ENCODE measurements at places on chromosomes 5 and 9.

DNA sequence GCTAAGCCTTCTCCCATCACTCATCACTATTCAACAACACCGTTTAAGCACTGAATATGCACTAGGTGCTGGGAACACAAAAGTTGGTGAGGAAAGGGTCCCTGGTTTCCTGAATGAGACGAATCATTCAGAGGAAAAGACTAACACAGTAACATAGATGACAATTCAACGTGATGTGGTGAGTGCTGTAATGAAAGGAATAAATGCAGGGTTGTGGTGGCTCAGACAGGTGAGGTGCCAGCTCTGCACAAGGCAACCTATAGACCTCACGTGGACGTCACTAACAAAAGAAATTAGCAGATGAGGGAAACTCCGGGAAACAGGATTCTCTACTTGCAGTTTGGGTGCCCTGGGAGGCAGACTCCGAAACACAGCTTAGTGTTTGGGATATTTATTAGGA lies 40.0 kb upstream of the ERBIN start:
- no peak for DNase-seq
- no peaks in the 10 kb centered on the region for H3K4me1 ChIP-seq
- H3K27ac ChIP-seq = no peak overlapping the region
- H3K27me3 ChIP-seq = no peaks in the 10 kb centered on the region
- H3K4me3 ChIP-seq = no peak overlapping the region
- H3K36me3 ChIP-seq = no peaks in the 10 kb centered on the region

- no peaks in the 10 kb centered on the region for H3K27me3 ChIP-seq
- no peak for DNase-seq
- H3K36me3 ChIP-seq = no peaks in the 10 kb centered on the region
- H3K27ac ChIP-seq = no peak overlapping the region
- no peaks in the 10 kb centered on the region for H3K4me1 ChIP-seq
- H3K4me3 ChIP-seq = no peak overlapping the region
These were observed 88.7 kb upstream of the PIK3R1 start for GRCh38 chr5:68126886-68127285.

DNA sequence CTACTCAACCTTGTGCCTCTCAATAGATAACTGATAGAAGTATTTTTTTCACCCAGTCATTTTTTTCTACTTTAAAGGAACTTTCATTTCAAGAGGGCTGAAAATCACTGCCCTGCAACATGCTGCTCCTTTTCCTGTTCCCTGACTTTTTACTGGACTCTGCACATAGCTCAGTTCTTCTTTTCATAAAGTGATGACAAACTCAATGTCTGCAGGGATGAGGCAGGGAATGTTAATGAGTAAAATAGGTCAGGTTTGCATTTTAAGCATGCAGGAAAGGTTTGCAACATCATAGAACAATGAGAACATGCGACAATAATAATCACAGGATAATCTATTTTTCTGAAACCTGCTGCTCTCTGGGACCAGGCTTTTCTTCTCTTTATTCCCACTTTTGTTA lies 172.2 kb upstream of the SGCD start:
- H3K27me3 ChIP-seq = no peaks in the 10 kb centered on the region
- DNase-seq = no peak
- no peak overlapping the region for H3K27ac ChIP-seq
- no peaks in the 10 kb centered on the region for H3K36me3 ChIP-seq

DNA sequence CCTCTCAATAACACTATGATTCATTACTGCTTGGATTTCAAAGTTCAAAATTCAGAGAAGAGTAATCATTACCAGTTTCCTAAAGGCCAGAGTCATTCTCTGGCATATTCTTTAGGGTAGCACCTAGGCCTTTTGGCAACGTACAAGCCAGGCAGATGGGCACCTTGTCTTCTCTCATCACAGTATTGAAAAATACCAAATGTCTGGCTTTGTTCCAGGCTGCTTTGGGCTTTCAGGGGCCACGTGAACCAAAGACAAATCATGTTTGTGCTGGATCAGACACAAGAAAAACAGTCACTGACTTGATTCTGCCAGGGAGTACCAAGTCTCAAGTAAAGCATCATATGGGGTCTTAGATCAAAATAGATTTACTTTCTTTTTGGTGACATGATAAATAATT lies 15.5 kb downstream of the MEGF9 start:
- DNase-seq = no peak
- H3K27ac ChIP-seq = no peak overlapping the region
- no peaks in the 10 kb centered on the region for H3K36me3 ChIP-seq

DNA sequence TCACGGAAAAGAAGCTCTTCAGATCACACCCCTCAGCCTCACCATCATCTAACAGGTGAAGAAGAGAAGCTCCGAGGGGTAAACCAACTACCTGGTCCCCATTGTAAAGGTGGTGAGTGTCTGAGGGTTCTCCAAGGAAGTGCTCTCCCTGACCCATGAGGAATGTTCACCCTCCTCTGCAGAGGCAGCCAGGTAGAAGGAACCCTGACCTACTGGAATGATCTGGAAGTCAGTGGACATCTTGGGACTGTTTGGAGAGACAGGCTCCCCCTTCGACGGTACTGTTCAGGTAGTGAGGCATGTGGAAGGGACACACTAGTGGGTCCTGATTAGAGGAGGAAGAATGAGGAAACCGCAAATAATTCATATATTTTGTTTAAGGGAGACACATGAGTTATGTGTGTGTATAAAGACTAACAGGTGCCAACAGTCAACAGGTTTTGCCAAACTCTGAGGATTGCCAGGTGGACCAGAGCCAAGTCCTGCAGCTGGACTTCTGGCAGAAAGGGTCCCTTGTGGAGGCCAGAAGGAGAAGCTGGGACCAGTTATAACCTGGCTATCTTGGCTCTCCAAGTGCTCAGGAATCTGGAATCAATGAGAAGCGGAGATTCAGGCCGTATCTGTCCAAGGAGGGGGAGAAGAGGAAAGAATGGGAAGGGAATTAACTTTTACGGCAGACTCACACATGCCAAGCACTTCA lies 3.0 kb upstream of the ZBTB34 start:
- H3K27me3 ChIP-seq = no peaks in the 10 kb centered on the region
- no peak overlapping the region for H3K4me3 ChIP-seq

DNA sequence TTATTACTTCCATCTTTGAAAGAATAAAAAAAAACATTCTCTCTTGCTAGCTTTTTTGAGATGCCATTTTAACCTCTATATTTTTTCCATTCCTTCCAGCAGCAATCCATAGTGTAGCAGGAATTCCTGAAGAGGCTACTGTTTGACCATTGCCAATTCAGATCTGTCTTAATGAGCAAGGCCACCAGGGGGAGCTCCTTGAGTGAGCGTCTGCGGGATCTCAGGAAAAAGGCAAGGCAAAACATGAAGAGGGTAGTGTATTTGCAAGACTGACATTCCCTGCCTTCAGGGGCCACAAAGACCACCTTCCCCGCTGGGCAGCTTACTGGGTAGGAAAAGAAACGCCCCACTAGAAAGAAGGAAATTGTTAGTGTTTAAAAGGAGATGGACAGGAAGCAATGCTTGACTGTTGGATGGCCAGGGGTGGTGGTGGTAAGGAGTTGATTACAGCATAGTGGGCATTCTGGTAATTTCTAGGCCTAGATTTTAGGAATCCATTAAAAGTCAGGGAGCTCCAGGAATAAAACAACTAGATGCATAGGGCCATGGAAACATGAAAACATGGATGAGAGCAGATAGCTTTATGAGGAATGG lies 206.6 kb upstream of the HAPLN1 start:
- no peak overlapping the region for H3K4me3 ChIP-seq
- no peak for DNase-seq
- H3K4me1 ChIP-seq = no peaks in the 10 kb centered on the region
- H3K27me3 ChIP-seq = no peaks in the 10 kb centered on the region
- no peaks in the 10 kb centered on the region for H3K36me3 ChIP-seq

DNA sequence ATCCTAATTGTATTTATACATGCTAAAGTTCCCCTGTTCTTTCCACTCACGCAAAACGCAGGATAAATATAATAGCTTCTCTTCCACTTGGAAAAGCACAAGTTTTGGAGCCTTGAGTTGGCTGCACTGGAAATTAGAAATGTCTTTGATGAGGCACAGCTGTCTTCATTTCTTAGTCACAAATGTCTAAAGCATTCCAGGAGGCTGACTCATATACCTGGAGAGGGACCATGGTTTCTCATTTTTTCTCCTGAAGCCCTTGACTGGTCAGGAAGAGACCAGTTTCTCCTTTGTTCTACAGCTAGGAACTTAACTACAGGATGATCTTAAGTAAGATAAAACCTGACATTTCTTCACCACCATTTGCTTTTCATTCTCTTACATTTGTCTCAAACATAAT lies 16.2 kb downstream of the MTX3 start:
- no peak overlapping the region for H3K27ac ChIP-seq
- H3K4me1 ChIP-seq = no peaks in the 10 kb centered on the region
- H3K27me3 ChIP-seq = no peaks in the 10 kb centered on the region

- no peaks in the 10 kb centered on the region for H3K4me1 ChIP-seq
- no peak overlapping the region for H3K4me3 ChIP-seq
- no peak for DNase-seq
- no peaks in the 10 kb centered on the region for H3K36me3 ChIP-seq
- no peaks in the 10 kb centered on the region for H3K27me3 ChIP-seq
These were observed 477.8 kb downstream of the CCDC171 start for GRCh38 chr9:16030528-16031185.

- no peak for DNase-seq
- H3K36me3 ChIP-seq = no peaks in the 10 kb centered on the region
These were observed 42.8 kb downstream of the STK10 start for GRCh38 chr5:172144931-172145869.

- no peaks in the 10 kb centered on the region for H3K4me1 ChIP-seq
- H3K27me3 ChIP-seq = no peaks in the 10 kb centered on the region
- H3K4me3 ChIP-seq = no peak overlapping the region
- DNase-seq = no peak
- no peak overlapping the region for H3K27ac ChIP-seq
These were observed 103.8 kb upstream of the LIFR start for GRCh38 chr5:38660194-38660668.

DNA sequence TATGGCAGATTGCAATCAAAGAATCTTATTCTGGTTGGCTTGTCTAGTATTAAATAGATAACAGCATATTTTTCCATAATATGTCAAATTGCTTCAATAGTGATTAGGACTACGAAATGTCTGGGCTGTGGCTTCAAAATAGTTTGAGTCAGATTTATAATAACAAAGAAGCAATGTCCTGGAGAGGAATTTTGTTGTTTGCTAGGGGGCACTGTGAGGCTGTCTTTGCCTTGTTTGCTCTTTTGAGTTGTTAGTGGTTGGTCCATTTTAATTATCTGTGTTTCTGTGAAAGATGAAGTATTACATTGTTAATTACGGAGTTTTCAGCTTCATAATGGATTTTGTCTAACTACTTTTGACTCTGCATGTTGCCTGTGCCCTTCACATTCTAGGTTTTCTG lies 713.6 kb downstream of the TLE4 start:
- no peak overlapping the region for H3K27ac ChIP-seq
- DNase-seq = no peak
- H3K4me1 ChIP-seq = no peaks in the 10 kb centered on the region
- no peaks in the 10 kb centered on the region for H3K27me3 ChIP-seq
- H3K4me3 ChIP-seq = no peak overlapping the region

- H3K4me3 ChIP-seq = no peak overlapping the region
- DNase-seq = no peak
- H3K27ac ChIP-seq = no peak overlapping the region
- H3K27me3 ChIP-seq = no peaks in the 10 kb centered on the region
These were observed 64.1 kb upstream of the TYRP1 start for GRCh38 chr9:12629067-12629466.

DNA sequence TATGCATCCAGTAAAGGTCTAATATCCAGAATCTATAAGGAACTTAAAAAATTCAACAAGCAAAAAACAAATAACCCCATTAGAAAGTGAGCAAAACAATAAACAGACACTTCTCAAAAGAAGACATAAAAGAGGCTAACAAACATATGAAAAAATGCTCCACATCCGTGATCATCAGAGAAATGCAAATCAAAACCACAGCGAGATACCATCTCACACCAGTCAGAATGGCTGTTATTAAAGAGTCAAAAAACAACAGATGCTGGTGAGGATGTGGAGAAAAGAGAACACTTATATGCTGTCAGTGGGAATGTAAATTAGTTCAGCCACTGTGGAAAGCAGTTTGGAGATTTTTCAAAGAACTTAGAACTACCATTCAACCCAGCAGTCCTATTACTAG lies 86.1 kb downstream of the WWC1 start:
- H3K27me3 ChIP-seq = no peaks in the 10 kb centered on the region
- DNase-seq = no peak
- no peaks in the 10 kb centered on the region for H3K36me3 ChIP-seq
- H3K4me1 ChIP-seq = no peaks in the 10 kb centered on the region
- no peak overlapping the region for H3K4me3 ChIP-seq

DNA sequence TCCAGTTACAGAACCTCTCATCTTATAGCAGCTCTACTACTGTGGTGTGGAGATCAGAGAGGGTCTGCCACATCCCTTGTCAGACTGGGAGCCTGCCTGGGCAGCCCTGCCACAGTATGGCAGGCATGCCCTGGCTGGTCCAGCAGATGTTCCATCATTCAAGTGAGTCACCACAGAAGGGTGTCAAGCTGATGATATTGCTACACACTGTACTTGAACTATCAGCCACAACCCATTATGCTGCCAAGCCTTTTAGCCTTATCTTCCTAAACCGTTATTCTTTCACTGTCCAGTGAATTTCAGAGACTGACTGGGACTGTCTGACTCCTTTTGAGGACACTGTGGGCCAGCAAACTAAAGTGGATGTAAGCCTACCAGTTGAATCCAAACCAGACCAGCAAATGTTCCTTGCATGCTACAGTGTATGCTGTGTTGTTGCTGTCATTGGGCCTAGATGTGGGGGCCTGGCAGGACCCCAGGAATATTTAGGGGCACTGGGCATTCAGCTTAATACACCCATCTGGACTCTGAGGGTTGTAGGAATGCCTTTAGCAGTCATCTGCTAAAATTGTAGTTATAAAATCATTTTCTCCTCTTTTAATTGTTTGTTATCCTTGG lies 202.6 kb downstream of the NR3C1 start:
- no peaks in the 10 kb centered on the region for H3K36me3 ChIP-seq
- H3K27ac ChIP-seq = no peak overlapping the region
- no peak for DNase-seq
- no peaks in the 10 kb centered on the region for H3K27me3 ChIP-seq
- H3K4me3 ChIP-seq = no peak overlapping the region

DNA sequence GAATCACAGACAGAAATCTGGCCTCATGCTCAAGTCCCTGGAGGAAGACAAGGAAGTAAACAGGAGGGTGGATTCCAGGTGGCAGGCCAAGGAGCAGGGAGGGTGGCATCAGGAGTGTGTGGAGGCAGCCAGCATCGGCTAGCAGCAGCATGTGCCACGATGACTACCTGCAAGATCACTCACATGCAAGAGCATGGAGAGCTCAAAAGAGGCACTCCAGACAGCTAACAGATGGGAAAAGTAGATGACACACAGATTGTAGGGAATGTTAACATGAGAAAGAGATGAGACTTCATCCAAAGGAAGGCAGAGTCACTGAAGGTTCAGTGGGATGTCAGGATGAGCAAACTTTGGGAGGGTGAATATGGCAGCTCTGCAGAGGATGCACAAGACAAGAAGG lies 104.3 kb downstream of the SEMA5A start:
- DNase-seq = no peak
- no peaks in the 10 kb centered on the region for H3K4me1 ChIP-seq
- no peaks in the 10 kb centered on the region for H3K36me3 ChIP-seq
- no peak overlapping the region for H3K27ac ChIP-seq

- no peak overlapping the region for H3K27ac ChIP-seq
- no peak overlapping the region for H3K4me3 ChIP-seq
- H3K36me3 ChIP-seq = no peaks in the 10 kb centered on the region
These were observed 71.7 kb upstream of the RAD23B start for GRCh38 chr9:107211284-107211923.

- H3K4me3 ChIP-seq = no peak overlapping the region
- no peaks in the 10 kb centered on the region for H3K36me3 ChIP-seq
- peaks cover 7% of the 10 kb centered on the region for H3K4me1 ChIP-seq
- H3K27me3 ChIP-seq = no peaks in the 10 kb centered on the region
- peak overlapping the region; percentile 68 for H3K27ac ChIP-seq
- peak; percentile 31 for DNase-seq
These were observed 64.4 kb upstream of the WWC1 start for GRCh38 chr5:168227001-168227400.
